ENCODE measurements at places on chromosomes 7 and 10.

DNA sequence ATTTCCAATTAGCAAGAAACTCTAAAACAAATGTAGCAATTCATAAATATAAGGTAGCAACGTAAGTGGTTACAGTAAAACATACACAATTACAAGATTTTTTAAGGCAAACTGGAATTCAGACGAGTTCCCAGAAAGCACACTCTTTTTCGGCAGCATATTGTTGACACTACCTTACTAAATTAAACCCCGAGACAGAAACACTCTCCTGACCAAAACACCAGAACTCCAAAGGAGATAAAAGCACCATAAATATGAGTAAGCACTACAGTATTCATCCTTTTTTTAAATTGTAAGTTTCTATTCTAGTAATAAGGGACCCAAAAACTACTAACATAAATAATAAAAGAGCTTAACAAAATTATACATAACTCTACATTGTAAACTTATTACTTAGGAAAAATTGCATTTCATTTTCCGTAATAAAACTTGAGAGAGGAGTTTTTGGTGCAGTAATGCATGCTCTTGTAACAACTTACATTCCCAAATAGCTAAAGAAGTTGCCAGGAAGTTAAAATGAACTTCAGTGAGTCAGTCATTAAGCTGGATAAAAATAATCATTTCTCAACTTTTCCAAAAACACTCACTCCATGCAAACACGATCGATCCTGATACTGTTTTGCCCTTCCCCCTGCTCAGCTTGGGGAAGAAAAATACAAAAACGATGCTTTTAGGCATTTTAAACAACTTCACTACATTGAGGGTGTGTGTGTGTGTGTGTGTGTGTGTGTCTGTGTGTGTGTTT, 2.0 kb downstream of the PIP4K2A start:
- no peak for DNase-seq

DNA sequence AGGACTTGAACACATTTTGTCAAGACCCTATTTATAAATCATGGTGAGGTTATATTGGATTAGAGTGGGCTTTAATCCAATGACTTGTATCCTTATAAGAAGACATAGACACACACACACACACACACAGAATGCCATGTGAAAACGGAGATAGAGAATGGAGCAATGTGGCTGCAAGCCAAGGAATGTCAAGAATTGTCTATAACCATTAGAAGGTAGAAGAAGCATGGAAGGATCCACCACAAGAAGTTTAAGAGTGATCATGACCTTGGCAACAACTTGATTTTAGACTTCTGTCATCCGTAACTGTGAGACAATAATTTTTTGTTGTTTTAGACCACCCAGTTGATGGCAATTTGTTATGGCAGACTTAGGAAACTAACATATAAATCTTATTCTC, 514.2 kb downstream of the TFEC start:
- DNase-seq, result no peak

DNA sequence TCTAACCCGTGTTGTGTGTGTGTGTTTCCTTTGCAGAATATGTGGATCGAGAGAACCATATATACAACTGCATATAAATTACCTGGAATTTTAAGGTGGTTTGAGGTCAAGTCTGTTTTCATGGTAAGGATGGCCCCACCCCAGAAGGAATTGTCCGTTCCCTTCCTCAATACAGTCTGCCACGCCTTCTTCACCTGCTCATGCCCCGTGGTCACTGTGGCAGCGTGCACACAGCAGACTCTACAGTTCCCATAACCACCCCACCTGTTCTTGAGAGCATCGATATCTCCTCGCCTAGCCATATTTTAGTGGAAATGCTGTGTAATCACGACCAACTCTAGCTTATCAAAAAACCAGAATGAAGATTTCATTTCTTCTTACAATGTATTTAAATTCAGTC, 134.0 kb upstream of the NPS start:
- no peak for DNase-seq

GRCh38 chr7:4045975-4046374, 636.1 kb upstream of the FOXK1 start:
- DNase-seq, result no peak

DNA sequence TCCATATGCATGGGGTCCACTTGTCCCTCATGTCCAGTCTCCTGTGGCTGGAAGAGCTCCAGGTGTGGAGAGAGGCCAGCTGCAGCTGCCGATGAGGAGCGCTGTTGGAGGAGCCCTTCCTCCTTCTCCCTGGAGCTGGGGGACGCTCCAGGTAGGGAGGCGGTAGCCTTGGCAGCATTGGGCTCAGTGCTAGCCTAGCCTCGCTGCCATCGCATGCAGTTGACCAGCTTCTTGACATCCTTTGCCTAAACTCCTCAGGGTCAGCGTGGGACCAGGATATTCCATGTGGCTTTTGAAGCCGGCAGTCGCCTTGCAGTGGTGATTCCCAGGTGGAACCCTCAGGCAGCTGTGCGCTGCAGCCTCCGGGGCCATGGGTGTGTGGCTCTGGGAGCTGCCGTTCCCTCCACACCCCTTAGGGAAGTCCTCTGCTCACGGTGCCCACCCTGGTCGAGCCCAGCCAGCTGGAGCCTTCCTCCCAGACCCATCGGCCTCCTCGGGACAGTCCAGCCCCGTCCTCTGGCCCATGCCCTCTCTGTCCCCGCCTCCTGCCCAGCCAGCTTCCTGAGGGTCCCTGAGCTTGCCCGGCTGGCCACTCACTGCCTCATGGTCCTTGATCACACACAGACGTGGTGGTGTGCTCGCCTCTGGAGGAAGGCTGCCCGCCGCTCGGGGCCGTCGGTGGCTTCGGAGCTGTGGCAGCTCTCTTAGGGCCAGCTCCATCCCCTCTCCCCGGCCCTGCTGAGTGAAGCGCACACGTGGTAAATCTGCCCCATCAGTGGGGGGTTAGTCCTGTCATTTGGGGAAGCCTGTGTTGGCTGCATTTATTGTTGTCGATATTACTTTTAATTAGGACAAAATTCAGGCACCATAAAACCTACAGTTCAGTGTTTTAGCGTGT, 21.2 kb downstream of the INPP5A start:
- no peak for DNase-seq

GRCh38 chr10:6195376-6195775, 7.4 kb upstream of the PFKFB3 start:
- DNase-seq, result no peak

DNA sequence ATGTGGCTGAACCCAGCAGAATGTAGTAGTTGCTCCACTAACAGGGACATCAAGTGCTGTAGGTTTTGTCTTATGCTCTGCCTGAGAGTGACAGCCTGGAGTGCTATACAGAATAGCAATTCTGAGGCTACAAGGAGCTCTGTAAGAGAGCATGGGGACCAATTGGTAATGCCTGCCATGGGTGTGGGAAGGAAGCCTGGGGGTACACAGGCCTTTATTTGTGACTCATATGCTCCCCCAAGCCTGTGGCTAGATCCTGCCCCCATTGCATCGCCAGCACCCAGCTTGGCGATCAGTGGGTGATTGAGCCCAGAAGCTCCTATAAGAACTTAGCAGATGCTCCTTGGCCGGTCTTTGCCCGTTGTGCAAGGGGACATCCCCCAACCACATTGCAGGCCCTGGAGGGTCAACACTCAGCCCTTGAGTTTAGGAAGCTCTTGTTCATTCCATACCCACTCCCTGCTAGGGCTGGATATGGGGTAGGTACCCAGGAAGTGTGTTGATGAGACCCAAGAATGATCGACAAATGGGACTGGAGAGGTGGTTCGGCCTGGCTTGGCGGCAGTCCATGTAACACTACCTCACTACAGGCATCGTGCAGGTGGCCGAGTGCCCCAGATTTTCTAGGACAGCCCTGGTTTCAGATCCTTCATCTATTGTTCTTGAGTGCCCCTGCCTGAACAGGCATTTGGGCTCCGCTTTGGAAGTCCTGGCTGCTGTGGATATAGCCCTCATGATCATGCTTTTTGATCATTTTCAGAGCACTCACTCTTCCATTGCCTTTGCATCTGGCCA, 37.7 kb downstream of the ZMIZ1 start:
- no peak for DNase-seq

DNA sequence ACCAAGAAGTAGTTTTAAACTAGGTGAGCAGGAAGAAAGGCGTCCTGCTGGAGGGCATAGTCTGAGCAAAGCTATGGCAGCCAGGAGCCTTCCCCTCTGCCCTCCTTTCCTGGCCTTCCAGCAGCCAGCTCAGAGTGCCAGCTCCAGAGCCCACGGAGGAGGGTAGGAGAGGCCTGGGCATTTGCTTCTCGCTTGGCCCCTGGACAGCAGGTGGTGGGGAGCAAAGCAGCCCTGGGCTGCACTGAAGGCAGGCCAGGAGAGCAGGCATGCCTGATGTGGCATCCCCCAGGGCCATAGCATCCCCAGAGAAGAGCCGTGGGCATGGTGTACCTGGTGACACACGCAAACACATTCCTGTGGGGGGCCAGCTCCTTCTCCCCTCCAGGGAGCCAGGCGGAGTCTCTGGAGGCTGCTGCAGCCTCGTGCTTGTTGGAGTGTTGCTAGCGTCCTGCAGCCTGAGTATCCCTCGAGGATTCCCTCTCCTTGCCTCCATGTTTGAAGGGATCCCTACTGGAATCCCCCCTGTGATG, 43.9 kb downstream of the CDH23 start:
- no peak for DNase-seq

GRCh38 chr7:88347090-88347489, 40.4 kb upstream of the STEAP4 start:
- no peak for DNase-seq

- DNase-seq, result no peak
Measured at GRCh38 chr10:80579181-80579763, 41.6 kb downstream of the SH2D4B start.

DNA sequence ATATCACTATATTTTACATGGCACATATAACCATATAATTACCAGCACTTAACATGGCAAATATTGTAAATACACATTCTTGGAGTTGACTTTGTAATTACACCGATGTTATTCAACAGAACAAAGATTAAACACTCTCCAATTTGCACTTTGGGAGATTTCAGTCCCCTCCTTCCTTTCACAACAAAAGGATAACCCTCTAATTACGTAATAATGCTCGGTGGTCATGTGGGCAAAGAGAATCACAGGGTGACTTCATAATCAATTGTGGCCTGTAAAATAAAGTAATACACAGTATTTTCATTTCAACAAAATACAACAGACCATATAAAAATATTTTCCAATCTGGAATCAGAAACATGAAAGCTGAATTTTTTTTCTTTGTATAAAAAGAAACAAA, 73.2 kb downstream of the RHOBTB1 start:
- no peak for DNase-seq

Measured in progenitor cell of endocrine pancreas (in vitro differentiated cells).